ENCODE measurements at places on chromosomes 6 and 20. TPM values are rescaled to one million over a fixed set of nuclear protein-coding genes. Genes with fewer than 3 reads are reported as not detected.

- DNase-seq = no peak
Observed at GRCh38 chr6:166942393-166943168, 13.8 kb downstream of the RNASET2 start.

DNA sequence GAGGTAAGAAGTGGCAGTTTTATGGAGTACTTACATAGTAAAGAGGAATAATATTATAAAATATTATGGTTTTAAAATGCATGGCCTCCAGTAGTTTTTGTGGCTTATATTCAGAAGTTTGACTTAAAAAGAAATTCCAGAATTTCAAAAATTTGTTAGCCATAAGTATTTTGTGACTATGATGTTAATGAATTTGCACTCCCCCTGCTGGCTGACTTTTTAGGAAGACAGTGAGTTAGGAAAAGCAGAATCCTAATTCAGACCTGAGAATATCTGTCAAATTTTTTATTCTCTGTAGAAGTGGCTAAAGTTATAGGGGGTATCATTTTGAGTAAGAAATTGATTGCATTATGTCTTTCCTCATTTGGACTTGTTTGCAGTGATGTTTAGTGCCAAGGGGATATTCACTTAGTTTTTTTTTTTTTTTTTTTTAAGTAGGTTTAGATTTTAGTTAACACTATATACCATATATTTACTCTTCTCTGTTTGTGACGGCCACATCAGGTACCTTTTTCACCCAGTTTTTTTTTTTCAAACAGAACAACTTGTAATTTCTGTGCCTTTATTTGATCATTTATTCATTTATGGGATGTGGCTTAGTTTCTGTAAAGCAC lies 40.8 kb downstream of the ZFAND3 start:
- no peak for DNase-seq

PAK5 gene
- 0.22 TPM for total RNA-seq

- DNase-seq = no peak
Observed at GRCh38 chr6:45424451-45424861, 46.7 kb upstream of the SUPT3H start.

GRCh38 chr6:37680668-37681067 lies 17.0 kb downstream of the MDGA1 start:
- DNase-seq = no peak

- DNase-seq = no peak
Observed at GRCh38 chr6:90298459-90299053, 1.9 kb upstream of the BACH2 start.

DNA sequence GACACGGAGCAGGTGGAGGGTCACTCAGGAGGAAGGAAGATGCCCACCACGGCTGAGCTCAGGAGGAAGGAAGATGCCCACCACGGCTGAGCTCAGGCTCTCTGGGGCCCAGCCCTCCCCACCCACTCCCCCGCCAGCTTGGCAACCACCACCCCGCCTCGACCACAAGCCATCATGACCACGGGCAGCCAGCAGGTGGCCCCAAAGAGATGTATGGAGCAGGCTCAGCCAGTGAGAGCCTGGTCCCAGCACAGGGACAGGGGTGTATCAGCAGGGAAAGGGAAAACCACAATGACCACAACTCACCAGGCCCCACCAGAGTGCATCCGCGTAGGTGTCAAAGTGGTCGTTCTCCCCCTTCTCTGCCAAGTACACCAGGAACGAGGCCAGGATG lies 30.4 kb downstream of the KCNQ2 start:
- peak; percentile 91 for DNase-seq

DNA sequence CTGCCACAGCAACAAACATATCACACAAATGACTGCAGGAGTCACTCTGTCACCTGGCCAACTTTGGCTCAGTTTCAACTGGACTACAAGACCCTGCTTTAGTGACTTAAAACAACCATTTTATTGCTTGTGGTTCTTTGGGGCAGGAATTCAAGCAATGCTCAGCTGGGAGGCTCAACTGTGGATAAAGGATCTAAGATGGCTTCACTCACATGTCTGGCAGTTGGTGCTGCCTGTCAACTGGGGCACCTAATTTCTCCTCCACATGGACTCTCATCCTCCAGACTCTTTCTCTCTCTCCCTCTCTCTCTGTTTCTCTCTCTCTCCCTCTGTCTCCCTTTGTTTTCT lies 2.8 kb upstream of the EPB41L2 start:
- no peak for DNase-seq

DNA sequence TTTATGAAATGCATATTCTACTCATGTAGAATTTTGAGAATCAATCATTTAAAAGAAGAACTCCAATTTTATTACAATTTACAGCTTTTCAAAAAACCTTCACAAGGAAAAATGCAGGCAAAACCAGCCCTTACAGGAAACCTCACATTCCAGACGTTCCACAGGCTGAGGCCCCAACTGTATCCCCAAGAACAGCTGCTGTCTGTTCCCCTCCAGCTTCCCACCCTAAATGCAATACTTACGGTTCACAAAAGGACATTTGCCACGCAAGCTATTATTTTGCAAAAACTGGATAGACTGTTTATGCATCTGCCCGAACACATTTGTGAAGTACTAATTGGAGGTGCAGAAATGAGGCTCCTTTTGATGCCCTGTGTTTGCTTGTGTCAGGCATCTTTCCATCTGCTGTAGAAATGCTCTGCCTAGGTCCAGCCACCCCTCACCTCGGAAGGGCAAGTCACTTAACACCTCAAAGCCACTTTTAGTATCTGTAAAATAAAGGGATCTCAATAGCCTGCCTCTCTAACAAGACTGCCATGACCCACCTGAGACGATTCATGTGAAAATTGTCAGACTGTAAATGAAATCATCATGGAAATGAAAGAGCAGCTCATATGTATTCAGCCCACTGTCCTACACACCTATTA lies 26.5 kb downstream of the PDE10A start:
- DNase-seq = no peak

GPR63 gene
- 6.2 TPM for total RNA-seq

DNA sequence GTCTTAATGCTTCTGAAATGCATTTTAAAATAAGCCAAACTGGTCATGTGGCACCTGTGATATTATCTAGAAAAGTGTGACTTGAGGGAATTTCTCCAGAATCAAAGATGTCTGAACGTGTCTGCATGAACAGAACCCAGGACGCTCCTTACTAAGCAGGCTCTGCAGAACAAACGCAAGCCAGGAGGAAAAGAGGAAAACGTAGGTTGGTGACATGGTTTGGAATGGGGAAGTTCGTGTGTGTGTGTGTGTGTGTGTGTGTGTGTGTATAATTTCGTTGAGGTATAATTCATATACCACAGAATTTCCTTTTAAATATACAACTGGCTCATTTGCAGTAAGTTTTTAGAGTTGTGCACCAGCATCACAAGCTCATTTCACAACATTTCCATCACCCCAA lies 200.5 kb upstream of the FOXQ1 start:
- DNase-seq = no peak

DNA sequence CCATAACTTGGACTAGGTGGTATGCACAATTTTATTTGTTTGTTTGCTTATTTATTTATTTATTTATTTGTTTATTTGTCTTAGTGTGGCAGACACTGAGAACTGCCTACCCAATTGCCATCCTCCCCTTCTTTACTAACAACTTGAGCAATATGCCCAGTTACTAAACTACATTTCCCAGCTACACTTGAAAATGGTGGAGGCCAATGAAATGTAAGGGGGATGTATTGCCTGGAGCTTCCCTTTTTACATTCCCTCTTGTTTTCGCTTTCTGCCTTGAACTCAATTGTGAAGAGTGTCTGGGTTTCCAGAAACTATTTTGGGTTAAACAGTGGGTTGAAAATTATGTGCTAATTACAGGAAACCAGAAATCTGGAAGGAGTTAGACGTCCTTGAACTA lies 152.7 kb upstream of the FKBP1C start:
- DNase-seq = peak; percentile 24

ARFGEF3 gene
- 11.0 TPM for total RNA-seq

GRCh38 chr6:111631903-111632460 lies 26.3 kb upstream of the TRAF3IP2 start:
- peak; percentile 64 for DNase-seq

DNA sequence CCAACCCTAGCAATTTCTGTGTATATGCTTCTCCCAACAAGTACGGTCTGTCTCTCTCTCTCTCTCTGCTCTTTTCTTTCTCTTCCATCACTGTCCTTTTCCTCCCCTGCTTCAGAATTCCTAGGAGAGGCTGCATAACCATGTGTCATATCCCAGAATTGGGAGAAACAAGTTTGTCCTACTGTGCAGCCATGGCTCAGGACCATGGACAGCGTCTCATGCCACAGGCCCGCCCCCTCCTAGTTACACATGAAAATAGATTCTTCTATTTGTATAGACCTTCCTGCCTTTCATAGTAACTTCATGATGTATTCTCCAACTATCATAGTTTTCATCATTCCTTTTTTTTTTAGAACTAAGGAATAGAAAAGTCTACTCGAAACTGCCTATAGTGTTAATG lies 98.0 kb downstream of the FNDC1 start:
- peak; percentile 62 for DNase-seq

GRCh38 chr6:122702841-122703240 lies 76.7 kb upstream of the FABP7 start:
- no peak for DNase-seq

DNA sequence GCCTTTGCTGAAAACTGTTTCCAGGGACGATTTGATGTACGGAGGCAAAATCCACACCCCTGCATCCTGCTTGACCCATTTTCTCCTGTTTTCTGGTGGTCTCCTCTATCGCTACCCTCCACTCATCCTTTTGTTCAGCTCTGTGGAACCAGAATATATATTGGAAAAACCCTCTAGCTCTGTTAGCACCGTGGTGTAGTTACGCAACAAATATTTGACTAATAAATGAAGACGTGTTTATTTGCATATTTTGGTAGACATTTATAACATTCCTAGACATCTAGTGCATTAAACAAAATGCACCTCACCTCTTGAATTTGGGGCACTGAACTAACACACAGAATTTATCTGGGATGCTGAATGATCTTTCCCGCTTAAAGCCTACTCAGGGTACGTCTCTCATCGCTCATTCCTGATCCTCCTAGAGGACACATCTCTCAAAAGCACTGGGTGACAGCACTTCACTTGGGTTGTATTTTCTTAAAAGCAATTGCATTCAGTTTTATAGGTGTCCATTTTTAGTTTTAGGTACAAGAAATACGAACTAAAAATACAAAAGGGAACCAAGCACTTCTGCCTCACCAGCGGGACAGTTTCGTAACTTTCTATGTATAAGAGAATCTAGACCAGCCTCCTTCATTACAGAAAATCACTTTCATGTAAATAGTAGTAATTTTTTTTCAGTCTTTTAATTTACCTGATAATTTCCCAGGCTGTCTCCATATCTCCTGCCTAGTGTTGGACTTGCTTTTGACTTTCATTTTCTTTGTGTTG lies 59.2 kb downstream of the SNRNP48 start:
- DNase-seq = no peak

GRCh38 chr6:163469459-163469985 lies 55.0 kb downstream of the QKI start:
- no peak for DNase-seq

GRCh38 chr6:26306232-26306631 lies 58.8 kb upstream of the BTN3A2 start:
- DNase-seq = no peak

LRRC73 gene
- total RNA-seq = not detected
